Stromal cell of bone marrow (primary cell): ENCODE measurements at places on chromosomes 7 and 10.

GRCh38 chr10:28326516-28327490 is 23.9 kb upstream of the MPP7 start:
- no peak for DNase-seq

DNA sequence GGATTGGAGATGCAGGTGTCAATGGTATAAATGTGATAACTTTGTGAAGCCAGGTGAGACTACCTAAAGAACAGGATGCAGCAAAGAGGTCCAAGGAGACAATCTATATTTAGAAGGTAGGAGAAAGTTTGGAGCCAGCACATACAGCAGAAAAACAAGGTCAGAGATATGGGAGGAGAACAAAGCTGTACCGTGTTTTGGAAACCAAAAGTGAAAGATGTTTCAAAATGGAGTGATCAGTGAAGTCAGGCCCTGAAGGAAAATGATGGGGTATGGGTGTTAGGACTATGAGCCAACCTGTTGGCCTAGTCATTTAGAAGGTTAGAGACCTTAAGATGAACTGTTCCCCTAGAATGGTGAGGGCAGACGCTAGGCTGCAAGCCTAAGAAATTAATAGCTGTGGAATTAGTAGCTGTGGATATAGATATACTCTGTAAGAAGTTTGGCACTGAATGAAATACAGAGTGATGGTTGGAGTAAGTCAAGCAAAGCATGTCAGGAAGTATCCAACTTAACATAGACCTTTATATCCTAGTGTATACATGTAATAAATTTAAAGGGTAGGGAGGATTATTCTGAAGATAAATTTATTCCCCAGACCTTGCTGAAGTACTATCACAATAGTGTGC is 149.8 kb upstream of the WNT16 start:
- no peak for DNase-seq

DNA sequence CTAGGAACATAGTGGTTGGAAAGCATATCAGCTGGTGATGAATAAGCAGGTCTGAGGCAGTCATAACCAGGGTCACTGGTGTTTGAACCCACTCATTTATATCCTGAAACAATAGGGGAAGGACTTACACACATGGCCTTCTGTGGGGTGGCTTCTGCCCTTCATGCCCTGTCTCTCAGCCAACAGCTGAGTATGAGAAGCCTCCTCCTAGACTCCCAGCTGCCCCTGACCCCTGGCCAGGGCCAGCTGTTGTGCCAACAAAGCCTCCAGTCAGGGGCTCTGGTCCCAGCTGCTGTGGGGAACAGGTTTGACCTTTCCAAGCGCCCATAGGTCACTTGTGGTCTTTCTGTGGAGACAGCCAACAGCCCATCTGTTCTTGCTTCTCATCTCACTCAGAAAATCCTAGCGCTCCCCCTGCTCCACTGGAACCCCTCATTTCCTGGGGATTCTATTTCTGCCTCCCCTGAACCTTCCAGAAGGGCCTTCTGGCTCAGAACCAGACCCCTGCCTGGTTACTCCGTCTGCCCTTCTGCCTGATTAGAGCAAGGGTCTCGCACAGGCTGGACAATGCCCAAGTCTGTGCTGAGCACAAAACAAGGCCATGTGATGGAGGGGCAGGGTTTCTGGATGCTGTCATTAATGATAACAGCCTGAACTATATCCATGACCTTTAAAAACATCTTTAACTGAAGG is 9.7 kb upstream of the PURB start:
- no peak for DNase-seq

DNA sequence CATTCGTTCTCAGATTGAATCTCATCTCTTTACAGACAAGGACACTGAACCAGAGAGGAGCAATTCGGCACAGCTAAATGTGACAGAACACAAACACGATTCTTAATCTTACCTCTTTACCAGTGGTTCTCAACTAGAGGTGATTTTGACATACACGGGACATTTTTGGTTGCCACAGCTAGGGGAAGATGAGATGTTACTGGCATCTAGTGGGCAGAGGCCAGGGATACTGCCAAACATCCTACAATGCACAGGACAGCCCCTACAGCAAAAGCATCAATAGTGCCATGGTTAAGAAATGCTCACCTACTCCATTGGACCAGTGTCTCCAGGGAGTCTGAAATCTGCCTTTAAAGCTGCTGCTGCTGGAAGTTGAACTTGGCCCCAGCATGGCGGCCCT is 27.3 kb downstream of the PDE1C start:
- DNase-seq, result no peak

DNA sequence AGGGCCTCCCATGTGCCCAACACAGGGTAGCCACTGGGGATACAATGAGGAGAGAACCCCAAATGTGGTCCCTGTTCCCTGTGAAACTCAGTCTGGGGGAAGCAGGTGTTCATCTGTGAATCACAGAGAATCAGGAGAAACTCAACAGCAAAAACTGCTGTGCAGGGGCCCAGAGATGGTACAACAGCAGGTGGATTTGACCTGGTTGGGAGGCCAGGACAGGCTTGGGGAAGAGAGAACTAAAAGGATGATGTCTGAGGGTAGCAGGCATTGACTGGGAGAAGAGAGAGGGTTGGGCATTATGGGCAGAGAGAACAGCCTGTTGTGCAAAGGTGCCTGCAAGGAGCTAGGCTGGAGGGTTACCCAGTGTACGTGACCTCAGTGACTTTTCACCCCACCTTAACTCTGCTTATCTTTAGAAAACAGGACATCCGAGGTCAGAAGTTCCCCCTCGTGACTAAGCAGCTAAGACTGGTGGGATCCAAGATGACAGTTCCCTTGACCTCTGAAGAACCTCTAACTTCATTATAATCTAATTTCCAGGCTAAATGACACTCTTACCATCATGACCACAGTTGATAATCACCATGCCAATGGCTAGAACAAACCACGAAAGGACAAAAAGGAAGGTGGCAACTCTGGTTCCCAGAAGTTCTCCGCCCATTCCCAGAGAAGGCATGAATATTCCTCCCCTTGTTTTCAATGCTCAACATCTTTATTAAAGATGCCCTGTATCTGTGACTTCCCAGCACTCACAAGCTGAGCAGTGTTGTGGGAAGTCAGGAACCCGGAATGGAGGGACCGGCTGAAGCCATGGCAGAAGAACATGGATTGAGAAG is 5.1 kb upstream of the ADAMTS14 start:
- DNase-seq, result no peak

DNA sequence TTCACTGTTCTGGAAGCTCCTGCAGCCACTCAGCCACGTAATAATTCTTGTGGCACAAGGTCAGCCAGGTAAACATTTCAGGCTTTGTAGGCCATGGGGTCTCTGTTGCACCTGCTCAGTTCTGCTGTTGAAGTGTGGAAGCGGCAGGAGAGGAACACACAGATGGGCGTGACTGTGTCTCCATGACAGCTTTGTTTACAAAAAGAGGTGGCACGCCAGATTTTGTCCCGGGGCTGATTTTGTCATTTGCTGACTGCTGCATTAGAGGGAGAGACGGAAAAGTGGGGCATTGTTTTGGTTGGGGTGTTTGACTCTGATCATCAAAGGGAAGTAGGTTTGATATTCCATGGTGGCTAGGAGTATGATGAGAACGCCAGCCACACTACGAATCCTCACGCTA is 103.1 kb downstream of the PRKAG2 start:
- no peak for DNase-seq

- no peak for DNase-seq
Measured at GRCh38 chr7:70346844-70347462, 748.7 kb downstream of the AUTS2 start.

DNA sequence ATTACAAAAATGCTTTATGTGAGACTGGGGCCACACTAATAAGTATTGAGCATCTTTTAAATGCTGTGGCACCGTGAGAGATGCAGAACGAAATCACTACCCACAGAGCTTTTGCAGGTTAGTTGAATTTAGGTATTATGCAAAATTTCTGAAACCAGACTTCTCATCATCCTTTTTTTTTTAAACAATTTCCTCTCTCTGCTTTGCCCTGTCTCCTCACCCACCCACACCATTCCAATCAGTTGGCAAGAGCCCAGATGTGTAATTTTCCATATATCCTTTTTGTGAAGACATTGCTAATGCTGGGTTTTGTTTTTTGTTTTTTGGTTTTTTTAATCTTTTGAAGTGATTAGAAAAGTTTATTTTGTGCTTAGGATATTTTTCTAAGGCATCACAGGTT is 1.1 kb downstream of the YAE1 start:
- DNase-seq, result no peak
